ENCODE measurements at places on chromosomes 7 and 10.

- DNase-seq: no peak
Observed at GRCh38 chr10:21292763-21293517, 232.5 kb downstream of the SKIDA1 start.

DNA sequence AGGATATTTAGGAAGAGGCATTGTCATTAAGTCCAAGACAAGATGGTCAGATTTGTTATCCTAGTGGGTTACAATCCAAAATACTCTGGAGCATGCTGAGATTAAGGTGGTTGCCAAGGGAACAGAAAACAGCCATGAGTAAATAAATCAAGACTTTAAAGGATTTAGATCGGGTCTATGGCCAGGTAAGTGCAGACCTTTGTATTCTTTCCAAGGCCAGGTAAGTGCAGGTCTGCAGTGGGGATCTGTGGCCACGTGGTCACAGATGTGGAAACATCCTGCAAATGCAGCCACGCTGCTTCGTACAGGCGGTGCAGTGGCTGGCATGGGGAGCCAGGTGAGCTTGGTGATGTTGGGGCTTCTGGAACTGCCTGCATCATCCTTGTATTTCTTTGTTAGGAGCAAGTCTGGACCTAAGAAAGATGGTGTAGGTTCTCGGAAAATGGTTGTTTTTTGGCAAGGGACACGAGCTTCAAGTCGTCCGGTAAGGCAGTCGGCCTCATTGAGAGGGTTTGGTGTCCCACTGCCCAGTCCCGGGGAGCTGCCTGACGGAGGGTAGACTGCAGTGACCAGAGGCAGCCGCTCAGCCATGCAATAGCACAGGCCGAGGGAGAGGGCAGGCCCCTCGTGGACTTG is 21.8 kb downstream of the ZNF775 start:
- no peak for DNase-seq

DNA sequence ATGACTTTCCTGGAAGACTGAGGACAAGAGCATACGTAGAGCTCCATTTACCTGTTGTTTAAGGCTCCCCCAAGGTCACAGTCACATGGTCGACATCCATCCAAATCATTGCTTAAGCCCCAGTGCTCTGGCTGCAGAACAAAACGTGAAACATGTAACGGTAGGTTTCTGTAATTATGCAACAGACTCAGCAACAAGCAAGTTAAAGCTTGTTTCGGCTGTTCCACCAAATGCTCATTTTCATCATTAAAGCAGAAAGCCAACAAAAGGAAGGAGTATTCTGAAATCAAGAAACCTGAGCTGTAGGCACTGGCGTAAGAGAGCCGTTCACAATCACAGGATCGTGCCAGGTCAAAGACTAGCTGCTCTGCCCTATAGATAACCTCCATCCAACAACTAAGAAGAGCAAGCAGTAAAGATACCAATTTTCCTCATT is 30.0 kb downstream of the LAMB1 start:
- no peak for DNase-seq

- DNase-seq: no peak
Observed at GRCh38 chr10:103448746-103449145, 3.4 kb downstream of the CALHM2 start.

- DNase-seq: no peak
Observed at GRCh38 chr10:79097021-79097872, 28.5 kb downstream of the ZMIZ1 start.

GRCh38 chr10:68829521-68829920 is 2.2 kb downstream of the STOX1 start:
- DNase-seq: no peak

DNA sequence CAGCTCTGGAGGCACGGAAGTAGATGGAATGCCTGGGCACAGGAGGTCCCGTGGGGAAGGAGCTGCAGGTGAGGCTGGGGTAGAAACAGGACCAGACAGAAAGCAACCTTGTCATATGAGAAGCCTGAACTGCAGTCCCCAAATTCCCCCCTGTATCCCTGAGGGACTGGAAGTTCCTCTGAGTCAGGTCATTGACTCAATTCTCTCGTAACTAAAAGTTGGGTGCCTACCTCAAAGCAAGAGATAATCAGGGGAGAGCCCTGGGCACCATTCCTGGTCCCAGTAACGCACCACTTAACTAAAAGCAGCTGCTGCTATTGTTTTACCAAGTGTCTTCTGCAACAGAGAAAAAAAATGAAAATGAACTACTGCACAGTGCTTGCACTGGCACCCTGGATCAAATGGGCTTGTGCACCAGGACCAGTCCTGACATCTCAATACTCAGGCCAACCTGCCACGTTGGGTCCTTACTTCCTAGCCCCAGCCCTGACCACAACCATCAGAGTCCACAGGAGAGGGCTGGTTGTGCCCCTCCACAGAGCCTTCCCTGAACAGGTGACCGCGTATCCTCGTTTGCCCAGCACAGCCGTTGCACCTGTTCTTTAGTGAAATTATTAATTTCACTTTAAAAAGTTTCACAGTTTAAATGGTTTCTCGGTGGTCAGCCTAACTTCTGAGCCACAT is 79.3 kb downstream of the GRID1 start:
- no peak for DNase-seq

DNA sequence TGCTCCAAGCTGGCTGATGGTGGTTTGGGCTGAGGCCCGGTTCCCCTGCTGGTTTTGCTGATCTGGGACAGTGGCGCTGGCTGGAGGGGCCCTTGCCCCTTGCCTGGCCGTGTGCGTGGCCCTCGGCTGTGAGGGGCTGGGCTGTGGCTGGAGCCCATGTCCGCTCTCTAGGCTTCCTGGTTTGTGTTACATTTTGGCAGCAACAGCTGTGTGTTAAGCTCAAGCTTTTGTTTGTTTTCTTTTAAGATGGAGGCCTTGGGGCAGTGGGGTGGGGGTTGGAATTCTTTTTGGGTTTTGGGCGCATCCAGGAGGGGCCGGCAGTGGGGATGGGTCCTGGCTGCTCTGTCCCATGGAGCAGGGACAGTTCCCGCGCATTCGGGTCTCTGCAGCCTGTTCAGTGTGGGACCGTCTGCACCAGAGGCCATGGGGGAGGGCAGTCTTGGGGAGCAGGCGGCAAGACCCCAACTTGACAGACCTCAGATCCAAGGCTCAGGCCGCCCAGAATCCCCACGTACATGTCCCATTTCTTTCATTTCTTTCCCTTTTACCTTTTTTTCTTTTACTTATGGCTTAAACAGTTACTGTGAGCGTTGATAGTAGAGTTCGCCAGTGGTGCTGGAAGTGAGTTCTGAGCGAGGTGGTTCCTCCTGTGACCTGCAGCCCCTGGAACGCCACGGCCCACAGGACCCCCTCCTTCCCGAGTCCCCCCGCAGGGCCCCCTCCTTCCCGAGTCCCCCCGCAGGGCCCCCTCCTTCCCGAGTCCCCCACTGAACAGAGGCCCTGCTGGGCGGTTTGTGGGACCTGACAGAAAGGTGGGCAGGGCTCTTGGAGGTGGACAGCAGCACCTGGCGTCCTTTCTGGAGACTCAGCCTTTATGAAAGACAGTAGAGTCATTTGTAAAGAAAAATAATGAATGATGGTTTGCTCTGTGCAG is 75.3 kb downstream of the INPP5A start:
- no peak for DNase-seq

- no peak for DNase-seq
Observed at GRCh38 chr7:115230882-115231571, 309.1 kb downstream of the MDFIC start.

GRCh38 chr7:51304729-51305128 is 11.9 kb downstream of the COBL start:
- no peak for DNase-seq
